ENCODE measurements at places on chromosomes 7 and 10.

- DNase-seq: no peak
Measured at GRCh38 chr10:131089861-131090260, 221.7 kb downstream of the TCERG1L start.

DNA sequence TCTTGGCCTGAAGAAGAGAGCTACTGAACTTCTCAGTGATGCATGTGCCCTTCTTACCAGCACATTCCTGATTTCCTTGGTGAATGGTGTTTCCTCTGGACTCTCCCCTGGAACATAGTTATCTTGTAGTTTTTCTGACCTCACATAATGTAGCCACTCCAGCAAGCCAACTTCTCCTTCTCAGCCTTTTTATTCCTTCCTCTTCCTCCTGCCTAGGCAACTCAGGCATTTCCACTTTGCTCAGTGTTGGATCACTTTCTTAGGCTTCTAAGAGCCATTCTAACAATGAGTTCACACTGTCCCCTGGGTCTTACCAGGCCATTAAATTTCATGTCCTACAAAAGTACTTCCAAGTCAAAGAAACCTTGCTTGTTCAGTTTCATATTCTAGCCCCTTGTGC lies 3.6 kb upstream of the PTTG1IP2 start:
- DNase-seq: no peak

DNA sequence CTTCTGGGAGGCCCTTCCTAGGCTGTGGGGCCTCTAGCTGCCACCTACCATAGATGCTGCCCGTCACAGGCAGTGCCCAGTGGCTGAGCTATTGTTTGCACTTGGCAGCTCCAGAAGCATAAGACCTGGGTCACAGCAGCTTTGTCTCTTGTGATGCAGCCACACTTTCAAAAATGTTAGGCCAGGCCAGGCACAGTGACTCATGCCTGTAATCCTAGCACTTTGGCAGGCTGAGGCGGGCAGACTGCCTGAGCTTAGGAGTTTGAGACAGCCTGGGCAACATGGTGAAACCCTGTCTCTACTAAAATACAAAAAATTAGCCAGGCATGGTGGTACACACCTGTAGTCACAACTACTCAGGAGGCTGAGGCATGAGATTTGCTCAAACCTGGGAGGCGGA lies 9.5 kb upstream of the KAZALD1 start:
- DNase-seq: no peak

GRCh38 chr7:51262796-51263531 lies 53.6 kb downstream of the COBL start:
- no peak for DNase-seq

DNA sequence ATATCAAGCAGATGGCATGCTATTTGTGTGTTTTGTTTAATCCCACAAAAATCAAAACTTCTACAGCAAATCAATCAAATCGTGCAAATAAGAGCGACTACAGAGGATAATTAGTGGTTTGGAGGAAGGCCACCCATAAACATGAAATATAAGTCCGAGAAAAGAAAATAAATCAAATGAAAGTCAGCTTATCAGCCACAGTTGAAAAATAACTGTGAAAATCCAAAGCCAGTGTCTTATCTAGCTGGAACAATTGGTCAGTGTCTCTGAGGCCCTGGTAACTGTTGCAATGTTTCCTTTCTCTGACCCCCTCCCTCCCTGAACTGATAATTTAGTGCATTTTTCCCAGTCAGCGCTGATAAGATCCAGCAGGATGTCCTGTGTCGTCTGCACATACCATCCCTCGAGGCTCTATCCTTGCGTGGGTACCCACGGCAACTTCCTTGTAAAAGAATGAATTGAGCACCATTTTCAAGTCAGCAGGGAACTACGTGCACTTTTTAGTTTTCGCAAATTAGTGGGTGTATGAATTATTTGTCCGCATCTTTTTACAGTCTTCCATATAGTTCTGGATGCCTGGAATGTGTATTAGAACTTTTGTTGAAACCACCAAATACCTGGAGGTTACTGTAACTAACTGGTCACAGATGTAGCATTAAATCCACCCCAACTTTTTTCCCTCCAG lies 10.8 kb upstream of the JCAD start:
- DNase-seq: no peak

DNA sequence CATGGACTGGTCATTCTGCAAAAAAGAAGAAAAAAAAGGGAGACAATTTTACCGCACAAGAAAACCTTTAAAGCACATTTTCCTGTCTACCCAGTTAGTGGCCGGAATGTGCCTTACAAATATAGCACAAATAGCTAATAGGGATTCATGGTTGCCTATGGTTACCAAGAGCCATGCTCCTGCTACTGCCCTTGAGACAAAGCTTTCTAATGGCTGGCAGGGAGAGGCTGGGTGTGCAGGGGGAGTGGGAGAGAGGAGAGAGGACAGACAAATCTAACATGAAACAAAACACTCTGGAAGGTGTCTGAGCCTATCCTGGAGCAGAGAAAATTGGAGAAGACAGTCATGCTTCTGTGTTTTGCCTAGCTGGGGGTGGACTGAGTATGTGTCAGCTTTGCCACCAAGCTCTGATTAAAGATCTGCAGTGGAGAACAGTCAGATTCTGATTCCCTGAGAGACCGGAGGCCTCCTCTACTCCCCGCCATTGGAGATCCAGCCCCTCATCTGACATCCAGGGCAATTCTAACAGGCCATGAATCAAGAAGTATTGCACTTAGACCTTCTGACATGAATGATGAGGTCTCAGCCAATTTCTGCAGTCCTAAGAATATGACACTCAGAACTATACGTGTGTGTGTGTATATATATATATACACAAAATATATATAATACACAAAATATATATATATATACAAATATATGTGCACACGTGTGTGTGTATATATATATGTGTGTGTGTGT lies 80.2 kb downstream of the PRTFDC1 start:
- no peak for DNase-seq

DNA sequence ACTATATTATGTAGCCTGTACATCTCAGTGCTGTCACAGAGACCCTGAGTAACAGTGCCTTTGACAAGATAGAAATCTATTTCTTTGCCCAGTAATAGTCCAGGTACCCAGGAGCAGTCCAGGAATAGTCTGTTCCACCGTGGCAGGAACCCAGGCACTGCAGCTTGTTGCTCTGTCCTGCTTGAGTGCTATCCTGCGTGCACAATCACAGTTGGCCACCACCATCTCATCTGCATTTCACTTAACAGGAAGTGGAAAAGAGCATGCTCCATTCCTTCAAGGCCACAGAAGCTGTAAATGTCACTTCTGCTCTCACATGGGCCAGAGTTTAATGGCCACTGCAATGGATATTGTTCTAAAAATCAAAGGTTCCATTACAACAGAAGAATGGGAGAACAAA lies 61.5 kb upstream of the PRR15 start:
- DNase-seq: no peak
